ENCODE measurements at places on chromosomes 5 and 9.

DNA sequence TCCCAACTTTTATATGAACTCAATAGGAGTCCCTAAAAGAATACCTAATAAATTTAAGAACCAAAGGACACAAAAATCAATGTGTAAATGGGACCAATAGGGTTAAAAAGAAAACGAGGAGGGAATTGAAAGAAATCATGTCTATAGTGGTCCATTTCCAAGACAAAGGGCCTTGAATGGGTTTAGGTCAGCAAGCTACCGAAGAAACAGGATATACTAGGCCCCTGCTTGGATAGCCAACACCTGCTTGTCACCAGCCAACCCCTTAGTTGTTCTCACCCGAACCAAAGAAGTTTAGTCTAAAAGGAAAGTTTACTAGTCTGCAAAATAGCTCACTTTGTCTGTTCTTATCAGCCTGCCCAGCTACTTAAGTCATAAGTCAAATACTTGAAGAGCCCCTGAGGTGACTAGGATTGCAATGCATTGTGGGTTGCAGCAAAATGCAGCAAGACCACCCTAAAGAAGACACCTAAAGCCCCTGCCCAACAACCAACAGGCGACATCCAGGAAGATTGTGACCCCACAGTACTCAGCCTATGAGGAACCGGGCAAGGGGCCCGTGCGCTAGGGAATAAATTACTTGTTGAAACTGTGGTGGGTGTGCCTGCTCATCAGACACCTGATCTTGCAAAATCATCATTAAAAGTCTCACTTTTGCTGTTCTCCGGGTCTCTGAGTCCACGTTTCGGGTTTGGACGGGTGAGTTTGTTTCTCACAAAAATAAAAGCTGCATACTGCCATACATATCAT is 183.9 kb upstream of the PPP1R26 start:
- no peak for DNase-seq

DNA sequence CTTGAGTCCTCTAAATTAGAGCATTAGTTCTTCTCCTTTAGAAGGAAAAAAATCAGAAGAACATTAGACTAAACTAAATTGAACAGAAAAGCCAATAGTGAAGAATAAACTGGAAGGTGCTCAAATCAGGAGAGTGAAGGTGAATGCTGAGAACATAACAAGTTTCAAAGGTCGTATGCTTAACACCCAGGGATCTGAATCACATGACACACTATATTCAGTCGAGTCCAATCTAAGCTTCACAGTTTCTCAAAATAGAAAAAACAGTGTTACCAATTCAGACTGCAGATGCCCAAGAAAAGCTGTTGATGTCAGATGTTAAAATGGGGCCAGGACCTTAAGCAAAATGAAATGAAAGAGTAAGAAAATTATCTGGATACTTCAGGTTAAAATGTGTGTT is 614.5 kb downstream of the EFNA5 start:
- no peak for DNase-seq

- DNase-seq = no peak
These were observed 5.4 kb downstream of the IGIP start for GRCh38 chr5:140130949-140131733.

GRCh38 chr5:95053253-95053652 is 231.6 kb downstream of the MCTP1 start:
- DNase-seq = no peak

GRCh38 chr9:138073808-138074207 is 196.2 kb downstream of the CACNA1B start:
- no peak for DNase-seq

GRCh38 chr5:124997186-124997893 is 250.9 kb upstream of the ZNF608 start:
- no peak for DNase-seq

GRCh38 chr9:38488156-38488698 is 64.0 kb upstream of the IGFBPL1 start:
- DNase-seq = no peak

GRCh38 chr5:110909415-110909814 is 162.1 kb upstream of the TSLP start:
- DNase-seq = no peak

- no peak for DNase-seq
These were observed 284.9 kb upstream of the WWC1 start for GRCh38 chr5:168006456-168007130.

GRCh38 chr5:93589152-93589828 is 6.3 kb downstream of the NR2F1 start:
- no peak for DNase-seq

- DNase-seq = no peak
These were observed 16.5 kb downstream of the ADCY2 start for GRCh38 chr5:7412409-7412808.

- DNase-seq = no peak
These were observed 21.5 kb upstream of the MRNIP start for GRCh38 chr5:179880066-179880650.

Measured in NCI-H1417 treated with DMSO at 0.1 percent for 48 hours (cell line).